Mesendoderm (in vitro differentiated cells): ENCODE measurements at places on chromosomes 1 and 21.

- DNase-seq = no peak
Observed at GRCh38 chr1:190663962-190664361, 186.3 kb upstream of the BRINP3 start.

DNA sequence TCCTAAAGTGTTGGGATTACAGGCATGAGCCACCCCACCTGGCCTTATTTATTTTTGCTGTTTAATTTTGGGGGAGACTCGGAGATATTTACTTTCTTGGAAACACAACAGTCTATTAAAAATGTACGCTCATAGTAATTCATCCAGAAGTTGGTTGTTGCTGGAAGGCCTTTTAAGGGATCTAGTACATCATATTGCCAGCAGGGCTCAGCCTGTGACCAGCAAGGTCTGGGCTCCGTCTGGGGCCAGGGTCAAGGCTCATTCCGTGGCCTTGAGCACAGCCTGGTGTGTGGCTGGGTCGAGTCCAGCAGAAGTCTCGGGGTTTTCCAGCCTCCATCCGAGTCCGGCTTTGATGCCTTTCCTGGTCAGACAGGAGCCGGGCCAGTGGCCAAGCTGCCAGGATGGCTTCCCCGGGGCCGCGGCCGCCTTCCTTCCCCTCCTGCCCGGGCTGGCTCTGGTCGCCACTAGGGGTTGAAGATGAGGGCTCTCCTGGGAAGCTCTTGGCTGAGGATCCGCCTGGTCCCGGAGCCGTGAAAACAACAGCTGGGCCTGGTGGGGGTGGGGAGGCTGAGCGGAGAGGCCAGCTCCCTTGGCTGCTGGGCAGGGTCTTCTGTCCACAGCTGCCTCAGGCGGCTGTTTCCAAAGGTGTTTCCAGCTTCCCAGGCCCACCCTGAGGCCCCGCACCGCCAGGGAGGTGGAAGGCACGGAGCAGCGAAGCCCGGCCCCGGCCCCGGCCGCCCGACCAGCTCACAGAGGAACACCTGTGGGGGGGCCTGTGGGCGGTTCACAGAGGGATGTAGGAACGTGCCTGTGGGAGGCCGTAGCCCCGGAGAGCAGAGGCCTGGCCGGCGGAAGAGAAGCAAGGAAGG lies 5.1 kb upstream of the VWA1 start:
- peak; percentile 88 for DNase-seq

GRCh38 chr1:234675572-234675971 lies 65.6 kb upstream of the IRF2BP2 start:
- DNase-seq = no peak

DNA sequence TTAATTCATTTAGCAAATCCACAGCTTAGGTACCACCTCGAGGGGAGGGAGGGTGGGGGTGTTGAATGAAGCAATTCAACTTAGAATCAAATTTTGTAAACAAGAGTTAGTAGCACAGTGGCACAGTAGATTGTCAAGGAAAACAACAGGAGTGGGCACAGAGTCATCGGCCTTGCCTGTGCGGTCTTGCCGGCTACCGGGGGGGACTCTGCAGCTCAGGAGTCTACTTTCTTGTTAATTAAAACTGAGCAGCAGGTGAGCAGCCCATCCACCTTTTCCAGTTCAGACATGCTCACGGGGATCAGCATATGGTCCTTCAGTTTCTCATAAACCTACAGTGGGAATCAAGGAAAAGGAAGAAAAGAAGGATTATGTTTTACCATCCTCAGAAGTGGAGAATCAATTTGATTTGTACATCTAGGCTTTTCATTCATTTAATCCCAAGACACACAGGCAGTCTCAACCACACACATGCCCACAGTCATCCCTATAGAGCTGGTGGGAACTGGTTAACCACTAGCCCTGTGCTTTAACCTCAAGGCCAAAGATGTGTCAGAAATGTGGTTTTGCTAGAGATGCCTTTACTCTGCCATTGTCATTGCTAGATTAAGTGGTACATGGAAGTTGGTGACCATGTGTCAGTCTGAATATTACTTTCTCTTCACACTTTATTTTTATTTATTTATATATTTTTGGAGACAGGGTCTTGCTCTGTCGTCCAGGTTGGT lies 45.0 kb upstream of the BCL10 start:
- DNase-seq = no peak

DNA sequence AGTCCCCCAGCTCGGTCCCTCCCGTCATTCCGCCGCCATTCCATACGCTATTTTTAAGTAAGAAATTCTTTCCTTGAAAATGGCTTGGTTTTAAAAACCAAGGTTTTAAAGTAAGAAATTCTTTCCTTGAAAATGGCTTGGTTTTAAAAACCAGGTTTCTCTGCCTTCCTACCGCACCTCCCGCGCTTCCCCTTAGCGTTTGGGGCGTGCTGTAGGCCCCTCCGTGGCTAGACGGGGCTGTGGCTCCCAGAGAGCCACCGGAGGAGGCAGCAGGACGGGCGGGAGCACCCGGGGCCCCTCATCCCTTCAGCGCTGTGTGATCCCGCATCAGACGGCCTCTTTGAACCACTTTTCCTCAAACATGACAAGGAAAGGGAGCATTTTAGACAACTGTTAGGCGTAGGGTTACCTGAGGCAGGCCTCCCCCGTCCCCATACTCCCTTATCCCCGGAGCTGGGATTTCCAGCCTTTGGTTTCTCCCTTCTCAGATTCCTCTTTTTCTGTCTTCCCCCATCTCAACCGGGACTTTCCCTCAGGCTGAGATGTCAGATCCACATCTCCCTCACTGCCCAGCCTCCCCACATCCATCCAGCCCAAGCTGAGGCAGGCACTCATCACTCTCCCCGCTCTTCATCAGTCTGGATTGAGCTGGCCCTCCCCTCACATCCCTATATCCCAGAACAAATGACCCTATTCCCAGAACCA lies 541 bp upstream of the CD58 start:
- peak; percentile 34 for DNase-seq

- DNase-seq = no peak
Observed at GRCh38 chr1:46519209-46519608, 29.6 kb downstream of the DMBX1 start.

DNA sequence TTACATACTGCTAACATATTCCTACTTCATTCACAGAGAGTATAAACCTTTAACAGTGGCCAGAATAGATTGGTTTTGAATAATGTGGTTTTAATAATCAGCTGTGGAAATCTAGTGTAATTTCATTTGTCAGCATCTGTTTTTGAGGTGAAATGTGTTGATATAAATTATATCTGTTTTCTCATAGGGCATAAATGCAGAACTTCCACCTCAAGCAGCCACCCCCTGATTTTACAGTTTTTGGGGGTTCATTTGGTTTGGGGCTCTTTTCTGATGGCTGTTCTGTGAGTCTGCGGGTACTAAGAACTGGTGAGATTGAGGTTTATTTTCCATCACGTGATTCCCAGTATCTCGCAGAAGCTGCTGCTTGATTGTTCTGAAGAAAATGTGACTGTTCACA lies 23.2 kb downstream of the EDARADD start:
- no peak for DNase-seq

DNA sequence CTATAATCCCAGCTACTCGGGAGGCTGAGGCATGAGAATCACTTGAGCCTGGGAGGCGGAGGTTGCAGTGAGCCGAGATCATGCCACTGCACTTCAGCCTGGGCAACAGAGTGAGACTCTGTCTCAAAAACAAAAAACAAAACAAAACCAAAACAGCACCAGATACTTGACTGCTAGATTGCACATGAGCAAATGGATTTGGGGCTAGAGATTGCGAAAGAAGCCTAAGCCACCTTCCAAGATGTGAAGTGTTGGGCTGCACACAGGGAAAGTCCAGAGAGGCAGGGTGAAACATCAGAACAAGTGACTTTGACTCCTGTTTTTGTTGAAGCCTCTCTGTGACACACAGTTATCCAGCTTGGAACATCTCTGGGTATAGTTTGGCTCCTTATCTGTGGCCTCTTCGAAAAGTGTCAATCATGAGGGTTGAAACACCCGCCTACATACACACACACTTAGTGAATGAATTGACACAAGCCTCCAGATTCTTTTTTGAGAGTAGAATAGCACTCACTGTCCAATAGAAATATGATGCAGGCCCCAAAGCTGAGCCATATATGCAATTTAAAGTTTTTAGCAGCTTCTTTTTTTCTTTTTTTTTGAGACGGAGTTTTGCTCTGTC lies 34.2 kb upstream of the GPR137B start:
- no peak for DNase-seq

DNA sequence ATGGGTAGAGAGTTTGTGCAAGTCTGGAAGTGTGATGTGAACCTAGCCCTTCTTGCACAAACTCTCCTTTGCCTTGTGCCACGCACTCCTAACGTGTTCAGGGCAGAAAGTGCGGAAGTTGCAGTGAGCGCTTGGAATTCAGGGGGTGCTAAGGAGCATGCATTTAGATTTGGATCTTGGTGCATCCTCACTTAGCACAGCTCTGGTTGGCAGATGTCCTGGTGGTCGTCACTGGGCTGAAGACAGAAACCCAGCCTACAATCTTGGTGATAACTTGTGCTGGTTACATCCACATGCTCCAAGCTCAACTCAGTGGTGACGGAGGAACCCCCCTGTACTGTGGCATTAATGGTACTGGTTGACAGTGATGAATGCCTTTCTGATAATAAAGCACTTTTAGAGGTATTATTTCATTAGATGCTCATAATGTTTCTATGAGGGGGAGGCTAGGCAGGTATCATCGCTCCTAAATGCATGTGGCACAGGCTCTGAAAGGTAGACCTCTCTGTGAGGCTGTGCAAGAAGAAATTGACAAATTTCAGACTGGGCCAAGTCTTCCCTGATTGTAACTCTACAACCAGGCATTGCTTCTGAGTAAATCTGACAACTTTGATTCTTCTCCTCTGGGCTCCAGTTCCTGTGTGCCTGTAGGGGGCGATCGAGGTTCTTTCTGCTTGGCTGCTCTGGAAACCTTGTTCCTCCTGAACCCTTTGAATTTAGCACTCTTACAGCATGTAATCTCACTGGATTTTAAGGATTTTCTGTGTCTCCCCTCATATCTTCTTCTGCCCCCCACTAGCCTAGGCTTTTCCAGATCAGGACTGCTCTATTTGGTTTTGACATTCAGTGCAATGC lies 40.6 kb downstream of the MAPKAPK2 start:
- DNase-seq = peak; percentile 77

DNA sequence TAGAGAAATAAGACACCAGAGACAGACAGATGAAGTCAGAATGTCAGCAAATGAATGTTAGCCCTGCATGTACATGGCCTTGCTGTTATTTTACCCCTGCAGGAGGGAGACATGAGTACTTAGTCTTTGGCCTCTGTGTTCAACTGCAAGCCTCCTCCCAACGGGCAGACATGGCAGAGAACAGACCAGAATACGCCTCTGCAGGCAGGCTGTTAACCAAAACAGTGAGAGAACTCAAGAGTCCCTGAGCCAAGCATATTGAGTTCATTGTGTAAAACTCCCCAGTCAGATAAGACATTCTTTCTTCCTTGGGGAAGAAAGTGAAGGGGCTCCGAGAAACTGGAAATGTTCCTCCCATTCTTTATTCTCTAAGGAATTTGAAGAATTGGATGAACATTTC lies 150.9 kb downstream of the PHTF1 start:
- peak; percentile 2 for DNase-seq

DNA sequence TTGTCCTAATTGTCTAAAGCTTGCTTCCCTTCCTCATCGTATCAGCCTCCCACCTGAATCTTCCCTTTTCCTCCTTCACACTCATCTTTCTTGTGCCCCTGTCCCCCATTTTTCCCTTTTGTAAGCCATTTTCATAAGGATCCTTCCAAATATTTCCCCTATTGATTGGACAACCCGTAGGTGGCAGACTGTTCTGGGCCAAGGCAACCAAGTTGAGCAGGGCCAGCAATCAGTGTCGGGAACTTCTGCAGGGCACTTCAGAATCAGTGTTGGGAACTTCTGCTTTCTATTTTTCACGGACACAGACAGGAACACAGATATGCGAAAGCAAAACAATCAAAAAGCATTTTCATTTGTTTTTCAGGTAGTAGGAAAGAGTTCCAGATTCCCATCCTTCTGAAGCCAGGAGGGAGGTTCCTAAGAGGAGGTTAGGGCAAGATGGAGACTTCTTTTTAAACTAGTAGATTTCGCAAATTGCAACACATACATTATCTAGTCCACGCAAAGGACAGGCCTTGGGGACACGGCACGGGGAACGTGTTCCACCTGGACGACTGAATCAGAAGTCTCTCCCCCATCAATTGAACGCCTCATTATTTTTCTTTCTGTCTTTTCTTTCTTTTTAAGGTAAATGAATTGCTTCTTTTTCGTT lies 691 bp upstream of the MPZL1 start:
- DNase-seq = peak; percentile 65

GRCh38 chr1:27102707-27103468 lies 52.0 kb downstream of the SLC9A1 start:
- DNase-seq = peak; percentile 68

DNA sequence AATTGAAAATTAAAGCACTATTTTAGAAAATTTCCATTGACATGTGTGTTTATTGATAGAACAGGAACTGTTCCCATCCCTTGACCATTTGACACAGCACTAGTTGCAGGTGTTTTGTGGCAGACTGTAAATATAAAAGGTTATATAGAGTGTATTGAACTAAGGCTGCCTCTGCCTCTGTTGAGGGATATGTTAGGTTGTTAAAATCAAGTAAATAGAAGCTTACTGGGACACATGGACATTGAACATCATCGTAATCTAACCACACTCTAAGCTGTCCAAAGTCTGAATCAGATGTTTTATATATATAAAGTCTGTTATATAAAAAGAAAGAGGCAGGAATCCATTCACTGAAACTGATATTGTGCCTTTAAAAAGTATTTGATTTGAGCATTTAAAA lies 308.1 kb upstream of the PKN2 start:
- DNase-seq = no peak

DNA sequence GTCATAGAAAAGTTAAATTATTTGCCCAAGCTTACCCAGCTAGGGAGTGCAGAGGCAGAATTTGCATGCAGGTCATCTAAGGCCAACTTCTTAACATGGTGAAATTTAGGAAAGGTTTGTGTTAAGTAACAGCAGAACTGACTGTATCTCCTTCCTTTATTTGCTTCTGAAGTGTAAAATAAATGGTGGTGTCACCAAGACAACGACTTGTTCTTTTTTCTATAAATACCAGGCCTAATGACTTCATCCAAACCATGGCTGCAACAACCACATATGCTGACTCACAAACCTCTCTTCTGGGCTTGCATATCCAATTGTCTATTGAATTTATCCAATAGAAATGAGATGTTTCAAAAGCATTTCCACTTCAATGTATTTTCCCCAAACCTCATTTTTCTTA lies 19.1 kb downstream of the COL24A1 start:
- DNase-seq = no peak

- DNase-seq = no peak
Observed at GRCh38 chr21:40732253-40733023, 114.5 kb downstream of the DSCAM start.

DNA sequence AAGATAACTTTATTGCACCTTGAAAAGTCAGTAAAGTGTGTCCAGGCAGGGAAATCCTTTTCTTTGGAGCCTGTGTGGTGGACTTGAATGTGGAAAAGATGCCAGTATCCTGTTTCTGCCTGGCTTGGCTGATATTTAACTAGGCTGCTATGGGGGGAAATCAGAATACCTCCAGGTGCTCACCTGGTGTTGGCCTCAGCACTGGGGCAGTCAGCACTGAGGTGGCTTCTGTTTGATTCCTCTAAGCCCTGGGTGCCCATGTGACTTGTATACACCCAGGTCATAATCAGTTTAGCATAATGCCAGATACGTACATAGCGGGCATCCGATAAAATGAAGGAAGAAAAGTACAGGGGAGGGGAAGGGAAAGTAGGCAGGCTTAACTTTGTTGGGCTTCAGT lies 7.2 kb downstream of the PHGDH start:
- DNase-seq = no peak

- DNase-seq = no peak
Observed at GRCh38 chr1:229087906-229088305, 183.0 kb upstream of the RAB4A start.
